ENCODE measurements at places on chromosomes 7 and 10.
A peak's percentile ranks its signal among the peaks of the same experiment; 100 is the strongest.

DNA sequence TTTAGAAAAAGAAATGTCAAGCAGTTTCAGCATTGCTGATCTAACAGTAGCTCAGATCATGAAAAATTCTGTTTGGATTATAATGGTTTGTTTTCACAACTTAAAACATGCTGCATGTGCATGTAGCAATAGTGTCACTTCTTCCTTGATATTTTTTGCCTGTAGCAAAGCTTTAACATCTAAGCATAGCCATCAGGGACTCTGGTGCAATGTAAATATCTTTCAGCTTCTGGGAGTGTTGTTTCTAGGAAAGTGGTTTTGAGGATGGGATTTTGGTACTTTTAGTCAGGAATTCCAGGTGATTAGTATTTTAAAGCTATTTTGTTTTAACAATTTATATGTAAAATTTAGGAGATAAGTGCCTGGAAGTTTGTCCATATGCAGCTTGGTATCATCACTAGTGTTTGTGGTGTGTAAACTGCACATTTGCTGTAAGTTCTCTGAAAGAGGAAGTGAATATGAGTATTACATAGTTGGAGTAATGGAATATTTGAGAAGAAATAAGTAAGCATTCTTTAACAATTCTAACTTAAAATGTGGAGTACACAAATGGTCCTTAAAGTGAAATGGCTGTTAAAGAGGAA lies 1.9 kb downstream of the RSBN1L start:
- peak overlapping the region; percentile 98 for H3K27ac ChIP-seq
- H3K36me3 ChIP-seq, result no peaks in the 10 kb centered on the region
- no peaks in the 10 kb centered on the region for H3K27me3 ChIP-seq
- no peak for DNase-seq

DNA sequence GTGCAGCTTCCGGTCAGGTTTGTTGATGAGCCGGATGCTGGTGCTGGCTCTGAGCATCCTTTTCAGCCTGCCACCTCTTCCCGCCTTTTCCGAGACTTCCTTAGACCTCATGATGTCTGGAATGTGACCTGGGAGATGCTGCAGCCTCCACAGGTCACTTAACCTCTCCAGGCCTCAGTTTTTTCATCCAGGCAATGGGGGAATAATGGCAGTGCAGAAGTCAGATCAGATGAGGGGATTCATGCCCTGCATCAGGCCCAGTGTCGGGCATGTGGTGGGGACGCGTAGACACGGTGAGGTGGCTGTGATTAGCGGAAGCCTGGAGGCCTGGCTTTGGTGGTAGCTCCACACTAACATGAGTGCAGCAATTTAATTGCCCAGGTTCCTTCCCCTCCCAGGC lies 24.6 kb downstream of the PFKFB3 start:
- no peaks in the 10 kb centered on the region for H3K27me3 ChIP-seq
- H3K27ac ChIP-seq, result no peak overlapping the region
- H3K4me3 ChIP-seq, result no peak overlapping the region
- H3K36me3 ChIP-seq, result no peaks in the 10 kb centered on the region

DNA sequence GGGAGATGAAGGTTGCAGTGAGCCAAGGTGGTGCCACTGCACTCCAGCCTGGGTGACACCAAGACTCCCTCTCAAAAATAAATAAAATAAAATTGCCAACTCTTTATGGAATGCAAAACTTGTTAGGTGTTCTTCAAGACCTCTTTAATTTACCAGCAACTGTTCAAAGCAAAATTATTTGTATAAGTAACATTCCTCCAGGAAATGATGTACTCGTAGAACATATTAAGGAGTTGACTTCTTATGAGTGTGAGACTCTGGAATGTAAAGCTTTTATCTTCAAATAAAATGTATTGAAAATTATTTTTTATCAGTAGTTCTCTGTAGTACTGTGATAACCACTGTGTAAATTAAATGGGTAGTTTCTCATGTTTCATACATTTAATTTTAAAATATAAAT lies 94.4 kb downstream of the CYP51A1 start:
- no peaks in the 10 kb centered on the region for H3K4me1 ChIP-seq
- no peak for DNase-seq
- H3K36me3 ChIP-seq, result no peaks in the 10 kb centered on the region
- no peak overlapping the region for H3K4me3 ChIP-seq

GRCh38 chr7:113301983-113302382 lies 183.6 kb upstream of the SMIM30 start:
- no peaks in the 10 kb centered on the region for H3K36me3 ChIP-seq
- no peaks in the 10 kb centered on the region for H3K27me3 ChIP-seq
- no peak for DNase-seq
- no peak overlapping the region for H3K27ac ChIP-seq

DNA sequence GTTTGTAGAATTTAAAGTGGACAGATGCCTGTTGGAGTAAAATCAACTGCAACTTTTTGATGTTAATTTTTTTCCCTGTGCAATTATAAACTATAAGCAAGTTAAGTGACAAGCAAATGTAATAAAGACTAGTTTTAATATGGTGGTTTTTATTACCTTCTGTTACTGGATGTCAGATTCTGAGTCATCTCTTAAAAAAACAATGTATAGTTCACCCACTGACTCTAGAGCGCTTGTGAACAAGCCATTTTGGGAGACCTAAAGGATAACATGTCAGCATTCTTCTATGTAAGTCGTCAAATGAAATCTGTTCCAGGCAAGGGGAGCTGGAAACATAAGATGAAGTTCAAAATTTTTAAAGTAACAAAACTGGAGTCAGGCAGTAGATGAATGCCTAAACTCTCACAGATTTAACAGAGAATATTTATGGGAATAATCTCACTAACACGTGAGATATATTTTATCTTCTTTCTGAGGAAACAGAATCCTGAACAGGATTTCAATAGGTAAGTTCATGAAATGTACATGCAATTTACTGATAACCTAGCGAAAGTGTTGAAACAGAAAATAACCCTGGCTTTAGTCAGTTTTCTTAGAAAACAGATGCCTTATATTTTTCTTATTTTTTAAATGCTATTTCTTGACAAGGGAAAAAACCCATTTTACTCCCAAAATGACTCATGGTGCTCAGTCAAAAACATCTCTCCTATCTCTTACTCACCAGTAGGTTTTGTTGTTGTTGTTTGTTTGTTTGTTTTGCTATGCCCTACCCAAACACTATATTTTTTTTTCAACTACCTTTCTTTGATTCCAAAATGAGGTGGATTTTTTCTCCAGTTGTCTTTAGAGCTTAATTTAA lies 91.7 kb downstream of the SLC39A12 start:
- H3K27me3 ChIP-seq, result no peaks in the 10 kb centered on the region
- H3K4me3 ChIP-seq, result no peak overlapping the region
- H3K4me1 ChIP-seq, result no peaks in the 10 kb centered on the region
- H3K36me3 ChIP-seq, result no peaks in the 10 kb centered on the region

All from left lung (tissue), 14 donors.